Activated naive CD4-positive, alpha-beta T cell treated with Interleukin-2 at 50 U/mL for 16 hours (primary cell): ENCODE measurements at places on chromosomes 3 and 15.

DNA sequence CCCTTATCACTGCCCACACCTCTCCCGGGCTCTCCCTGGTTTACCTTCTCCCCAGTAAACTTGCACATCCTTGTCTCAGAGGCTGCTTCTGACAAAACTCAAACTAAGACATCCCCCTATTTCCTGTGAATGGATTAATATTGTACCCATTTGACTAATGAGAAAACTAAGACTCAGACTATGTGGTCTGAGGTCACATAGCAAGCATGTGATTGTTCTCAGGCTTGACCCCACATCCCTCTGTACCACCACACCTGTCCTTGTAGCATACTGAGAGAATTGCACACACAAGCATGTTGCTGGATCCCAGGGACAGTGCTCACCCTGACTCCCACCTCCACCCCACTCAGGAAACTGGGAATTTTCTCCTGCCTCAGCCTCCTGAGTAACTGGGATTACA is 90.7 kb upstream of the HES1 start:
- DNase-seq, result no peak

DNA sequence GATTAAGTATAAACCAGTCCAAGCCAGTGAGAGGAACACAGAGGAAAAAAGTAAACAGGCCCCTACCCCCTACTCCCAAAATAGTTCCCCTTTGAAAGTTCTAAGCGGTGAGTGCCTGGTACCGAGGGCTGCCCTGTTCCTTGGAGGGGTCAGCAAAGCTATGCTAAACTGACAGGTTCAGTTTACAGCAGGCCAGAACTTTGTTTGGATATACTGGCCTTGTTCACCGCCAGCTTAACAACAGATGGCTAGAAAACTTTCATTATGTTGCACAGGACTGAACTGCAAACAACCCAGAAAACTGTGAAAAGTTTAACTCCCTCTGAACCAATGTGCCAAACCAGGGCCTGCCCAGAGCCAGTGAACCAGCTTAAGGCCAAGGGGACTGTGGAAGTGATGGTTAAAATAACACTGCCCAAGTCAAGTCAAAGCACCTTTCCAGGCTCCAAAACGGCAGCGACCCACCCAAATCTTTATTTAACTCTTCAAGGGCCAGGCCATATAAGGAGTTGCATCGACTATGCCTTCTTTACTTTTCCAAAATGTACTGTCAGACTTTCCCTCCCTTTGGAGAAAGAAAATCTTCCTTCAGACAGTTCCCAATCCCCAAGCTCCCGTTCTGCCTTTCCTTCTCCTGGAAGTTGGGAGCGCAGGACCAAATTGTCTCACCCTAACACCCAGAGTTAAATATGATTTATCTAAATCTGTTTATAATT is 448.0 kb downstream of the FOXP1 start:
- DNase-seq, result no peak

DNA sequence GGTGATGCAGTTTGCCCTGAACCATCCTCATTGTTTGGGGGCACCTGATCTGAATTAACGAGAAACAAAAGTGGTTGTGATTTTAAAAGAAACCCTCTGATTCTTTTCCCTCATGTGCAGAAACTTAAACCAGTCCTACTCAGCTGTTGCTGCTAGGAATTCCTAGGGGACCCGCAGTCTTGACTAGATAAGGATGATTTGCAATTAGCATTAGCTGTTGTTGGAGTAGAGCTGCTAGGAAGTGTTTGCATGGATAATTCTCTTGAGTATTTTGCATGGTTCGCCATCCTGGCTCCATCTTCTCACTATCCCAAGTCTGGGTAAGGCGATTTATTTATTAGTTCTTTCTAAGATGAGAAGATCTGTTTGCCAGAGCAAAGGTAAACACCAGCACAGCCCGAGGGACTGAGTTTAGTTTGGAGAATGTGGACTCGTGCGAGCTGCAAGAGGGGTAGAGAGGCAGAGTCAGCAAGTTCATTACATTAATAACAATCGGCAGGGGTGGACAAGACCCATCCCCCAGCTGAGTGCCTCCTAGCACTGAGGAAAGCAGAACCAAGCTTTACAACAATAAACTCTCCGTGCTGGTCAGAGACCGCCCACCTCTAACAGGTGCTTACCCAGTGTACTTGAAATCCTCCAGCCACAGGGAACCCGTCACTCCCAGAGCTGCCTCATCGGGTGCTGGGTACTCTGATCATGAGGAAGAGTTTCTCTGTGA is 4.1 kb downstream of the FGD5 start:
- DNase-seq, result no peak

DNA sequence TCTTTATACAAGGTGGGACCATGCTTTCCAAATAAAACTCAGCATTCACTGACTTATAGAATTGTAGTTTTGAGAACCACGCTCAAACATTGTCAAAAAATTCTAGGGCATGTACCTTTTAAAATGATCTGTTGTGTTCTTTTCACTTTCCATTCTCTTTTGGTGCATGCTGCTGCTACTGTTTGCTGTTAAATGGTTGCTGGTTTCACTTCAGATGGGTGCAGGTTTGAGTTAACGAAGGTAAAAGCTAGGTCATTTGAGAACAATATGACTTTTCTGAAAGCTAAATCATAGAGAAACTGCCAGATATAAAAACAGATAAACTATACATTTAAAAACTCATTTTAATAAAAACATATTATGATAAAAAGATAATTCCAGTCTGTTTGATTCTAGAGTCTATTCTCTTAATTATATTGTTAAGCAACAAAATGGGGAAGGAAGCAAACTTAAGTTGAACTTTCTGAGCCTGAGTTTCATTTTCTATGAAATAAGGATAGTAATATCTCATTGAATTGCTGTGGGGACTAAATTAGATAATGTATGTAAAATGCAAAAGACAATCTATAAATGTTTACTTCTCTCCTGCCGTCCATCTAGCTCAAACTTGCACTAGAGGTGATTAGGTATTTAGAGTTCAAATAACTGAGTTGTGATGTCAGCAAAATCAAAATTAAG is 82.4 kb downstream of the OXSM start:
- DNase-seq, result no peak

DNA sequence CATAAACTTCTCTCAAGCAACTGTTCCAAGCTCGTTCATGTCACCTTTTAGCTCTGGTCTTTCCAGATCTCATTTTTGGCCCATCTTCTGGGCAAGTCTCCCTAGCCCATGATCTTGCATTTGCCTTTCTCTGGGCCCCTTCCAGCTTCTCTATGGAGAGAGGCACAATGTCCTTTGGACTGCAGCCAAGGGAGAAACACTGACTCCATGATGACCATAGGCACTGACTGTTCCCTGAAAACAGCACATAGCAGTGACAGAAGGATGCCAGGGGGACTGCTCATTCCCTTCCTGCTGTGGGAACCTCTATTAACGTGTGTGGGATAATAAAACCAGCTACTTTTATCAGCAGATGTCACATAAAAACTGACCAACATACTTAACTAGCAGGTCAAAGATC is 60.3 kb downstream of the STRIT1 start:
- DNase-seq, result no peak

DNA sequence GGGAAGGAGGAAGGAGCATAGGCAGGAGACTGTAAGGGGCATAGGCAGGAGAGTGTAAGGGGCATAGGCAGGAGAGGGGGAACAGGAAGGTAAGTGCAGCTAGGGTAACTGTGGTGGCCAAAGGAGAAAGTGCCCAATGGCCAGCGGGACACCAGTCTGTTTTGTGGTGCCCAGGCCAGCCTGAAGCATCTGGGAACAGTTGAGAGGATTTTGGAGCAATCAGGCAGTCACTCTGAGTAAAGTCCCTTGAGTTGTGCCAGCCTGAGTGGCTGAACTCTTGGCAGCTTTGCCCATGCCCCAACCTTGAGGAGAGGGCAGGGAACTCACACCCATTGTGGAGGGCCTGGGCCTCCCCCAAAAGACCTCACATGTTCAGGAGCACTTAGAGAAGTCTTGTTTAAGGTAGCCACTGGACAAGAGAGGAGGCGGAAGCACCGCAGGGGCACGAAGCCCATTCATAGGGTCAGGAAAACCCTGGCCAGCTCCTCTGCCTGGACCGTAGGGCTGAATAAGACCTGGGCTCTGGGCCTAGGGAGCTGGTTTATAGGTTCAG is 3.5 kb upstream of the TGM5 start:
- DNase-seq, result no peak

GRCh38 chr15:42274702-42274989 is 1.4 kb upstream of the TMEM87A start:
- DNase-seq, result no peak

DNA sequence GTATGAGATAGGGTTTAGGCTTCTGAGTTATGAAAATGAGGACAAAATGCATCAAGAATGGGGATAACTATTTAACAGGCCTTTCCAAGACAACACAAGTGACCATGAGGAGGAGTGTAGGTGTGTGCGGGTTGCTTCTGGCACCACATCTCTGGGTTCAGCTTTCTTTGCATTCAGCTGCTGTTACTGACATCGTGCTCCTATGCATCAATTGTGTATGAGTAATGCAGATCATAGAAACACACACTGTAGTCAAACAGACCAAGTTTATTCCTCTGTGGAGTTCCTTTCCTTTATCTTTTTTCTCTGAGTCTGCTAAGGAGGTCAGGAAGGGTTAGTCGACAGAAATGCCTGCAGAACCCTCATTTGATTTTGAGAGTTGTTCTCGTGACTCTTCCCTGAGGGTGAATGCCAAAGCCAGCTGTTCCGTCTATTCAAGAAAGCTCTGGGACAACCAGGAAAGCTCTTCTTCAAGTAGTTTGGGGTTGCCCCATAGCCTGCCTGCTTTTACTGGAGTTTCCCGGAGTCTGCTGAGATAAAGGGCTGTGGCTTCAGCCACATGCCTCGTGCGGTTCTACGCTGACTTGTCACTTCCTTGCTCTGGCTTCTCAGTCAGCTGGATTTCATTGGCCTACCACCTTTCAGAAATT is 136.7 kb upstream of the TLE3 start:
- no peak for DNase-seq

GRCh38 chr15:75647370-75648155 is at the start of gene SNX33:
Gene SNX33, plus strand, starts transcription at chr15:75647912. Its CDS starts 1,191 bp downstream, at chr15:75649103.
- DNase-seq, result peak; percentile 61

DNA sequence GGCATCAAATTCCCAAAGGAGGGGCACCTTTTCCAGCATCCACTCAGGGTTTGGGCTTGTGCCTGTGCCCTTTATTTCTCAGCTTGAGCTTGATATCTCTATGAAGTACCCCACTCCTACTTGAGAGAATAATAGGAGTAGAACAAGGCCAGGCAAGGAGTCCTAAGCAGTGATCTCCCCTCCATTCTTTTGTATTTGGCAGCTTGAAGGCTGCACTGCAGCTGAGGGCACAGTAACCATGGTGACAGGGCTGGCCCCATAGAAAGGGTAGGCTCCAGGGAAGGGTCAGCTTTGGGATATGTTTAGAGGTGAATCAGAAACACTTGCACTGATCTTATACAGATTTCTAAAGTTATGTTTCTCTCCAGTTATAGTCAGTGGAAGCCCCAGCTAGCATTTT is 145.4 kb upstream of the SLC24A5 start:
- DNase-seq, result no peak

DNA sequence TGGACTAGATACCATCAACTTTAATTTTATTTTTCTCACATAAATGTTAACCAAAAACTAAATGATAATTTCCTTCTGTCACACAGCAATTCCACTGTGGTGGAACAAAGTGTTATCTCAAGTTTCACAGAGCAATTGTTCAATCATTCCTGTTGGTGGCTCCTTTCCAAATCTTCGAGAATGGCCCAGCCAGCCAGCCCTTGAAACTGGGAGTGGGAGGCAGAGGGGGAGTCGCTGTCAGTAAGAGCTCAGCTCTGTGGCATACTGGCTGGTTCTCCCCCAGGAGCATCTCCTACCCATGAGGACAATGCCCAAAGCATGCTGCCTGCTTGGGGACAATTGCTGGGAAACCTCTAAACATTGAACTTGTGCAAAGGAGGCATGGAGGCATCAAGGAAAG is 47.7 kb downstream of the MECOM start:
- no peak for DNase-seq

DNA sequence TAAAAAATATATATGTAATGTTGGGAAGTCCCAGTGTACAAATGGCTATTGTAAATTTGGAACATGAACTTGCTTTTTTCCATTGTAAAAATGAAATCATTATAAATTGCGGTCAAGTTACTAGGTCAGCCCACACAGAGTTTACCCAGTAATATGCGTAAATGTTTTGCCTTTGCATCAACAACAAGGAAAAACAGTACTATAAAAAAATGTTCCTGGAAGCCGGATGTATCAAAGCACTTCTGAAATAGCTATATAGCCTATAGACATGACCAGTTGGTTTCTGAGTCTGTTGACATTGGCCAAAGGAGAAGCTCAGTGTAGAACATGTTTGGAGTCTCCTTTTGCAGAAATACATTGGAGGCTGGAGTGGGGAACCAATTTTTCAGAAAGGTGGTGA is 23.2 kb downstream of the CTNNB1 start:
- no peak for DNase-seq

DNA sequence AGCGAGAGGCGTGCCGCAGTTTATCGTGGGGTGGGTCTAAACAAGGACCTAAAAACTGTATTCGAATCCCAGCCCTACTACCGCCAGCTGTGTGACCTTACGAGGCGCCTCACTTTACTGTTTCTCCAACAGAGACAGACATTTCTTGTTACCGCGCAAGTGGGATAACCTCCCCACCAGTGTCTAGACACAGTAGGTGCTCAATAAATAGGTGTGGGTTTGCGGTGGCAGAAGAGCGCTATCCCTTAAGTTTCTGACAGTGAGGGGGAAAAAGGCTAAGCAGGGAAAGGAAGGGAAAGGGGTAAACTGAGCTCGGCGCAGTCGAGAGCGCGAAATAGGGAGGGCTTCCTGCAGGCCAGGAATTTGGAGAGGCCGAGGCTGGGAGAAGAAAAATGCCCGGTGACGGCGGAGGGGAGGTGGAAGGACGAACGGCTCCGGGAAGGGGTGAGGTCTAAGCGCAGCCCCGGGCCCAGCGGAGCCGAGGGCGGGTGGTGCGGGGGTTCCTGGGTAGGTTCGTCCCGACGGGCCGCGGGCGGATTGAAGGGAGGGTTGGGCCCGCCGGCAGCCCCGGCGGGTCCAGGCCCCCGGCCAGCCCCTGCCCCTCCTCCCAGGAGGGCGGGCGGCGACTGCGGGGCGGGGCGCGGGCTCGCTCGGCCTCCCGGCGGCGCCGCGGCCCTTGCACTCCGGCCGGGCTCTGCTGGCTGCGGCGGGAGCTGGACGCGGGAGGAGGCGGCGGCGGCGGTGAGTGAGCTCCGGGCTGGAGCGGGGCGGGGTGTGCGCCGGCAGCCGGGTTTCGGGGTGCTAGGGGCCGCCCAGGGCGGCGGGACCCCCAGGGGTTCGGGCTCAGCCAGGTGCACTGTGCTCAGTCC is at the start of gene CGNL1:
TSS of gene CGNL1 (plus strand) at position 679 of the 869 bp plus-strand sequence. CDS start 61,495 bp downstream, outside the sequence.
- no peak for DNase-seq

- peak; percentile 66 for DNase-seq
Measured at GRCh38 chr3:23999012-23999641, 54.0 kb downstream of the NR1D2 start.

DNA sequence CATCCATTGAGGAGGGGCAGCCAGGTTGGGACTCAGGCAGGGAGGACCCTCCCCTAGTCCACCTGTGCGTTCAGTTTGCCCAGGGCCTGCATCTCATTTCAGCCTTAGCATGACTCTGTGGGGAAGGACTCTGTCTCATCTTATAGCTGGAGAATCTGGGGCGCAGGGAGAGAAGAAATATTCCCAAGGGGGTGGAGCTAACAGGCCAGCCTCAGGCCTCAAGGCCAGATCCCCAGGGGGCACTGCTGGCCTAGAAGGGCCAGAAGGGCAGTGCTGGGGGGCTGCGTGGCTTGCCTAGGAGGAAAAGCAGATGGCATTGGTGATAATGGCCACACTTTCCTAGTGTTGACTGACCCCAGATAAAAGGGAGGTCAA is 10.9 kb downstream of the AMOTL2 start:
- DNase-seq, result no peak
